Occipital lobe (tissue), 3 donors: ENCODE measurements at places on chromosomes 12 and 14. TPM values are rescaled to one million over a fixed set of nuclear protein-coding genes. Genes with fewer than 3 reads are reported as not detected.

- DNase-seq: no peak
Observed at GRCh38 chr12:22340143-22340542, 5.6 kb upstream of the ST8SIA1 start.

DNA sequence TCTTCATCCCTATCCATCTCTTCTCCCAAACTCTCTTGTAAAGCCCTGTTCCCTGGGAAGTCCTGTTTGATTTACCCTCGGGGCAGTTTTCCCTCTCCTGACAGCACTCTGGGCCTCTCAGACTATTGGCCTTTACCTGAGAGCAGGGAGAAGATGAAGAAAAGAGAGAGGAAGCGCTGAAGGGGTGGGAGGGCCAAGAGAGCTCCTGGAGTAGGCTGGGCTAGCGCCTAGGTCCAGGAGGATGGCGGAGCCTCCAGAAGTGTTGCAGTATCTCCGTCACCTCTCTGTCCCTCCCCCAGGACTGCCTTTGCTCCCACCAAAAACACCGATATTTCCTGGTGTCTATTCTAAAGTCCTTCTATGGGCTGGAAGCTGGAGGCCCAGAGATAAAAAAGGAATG is 5.7 kb upstream of the IGFBP6 start:
- DNase-seq: no peak

DNA sequence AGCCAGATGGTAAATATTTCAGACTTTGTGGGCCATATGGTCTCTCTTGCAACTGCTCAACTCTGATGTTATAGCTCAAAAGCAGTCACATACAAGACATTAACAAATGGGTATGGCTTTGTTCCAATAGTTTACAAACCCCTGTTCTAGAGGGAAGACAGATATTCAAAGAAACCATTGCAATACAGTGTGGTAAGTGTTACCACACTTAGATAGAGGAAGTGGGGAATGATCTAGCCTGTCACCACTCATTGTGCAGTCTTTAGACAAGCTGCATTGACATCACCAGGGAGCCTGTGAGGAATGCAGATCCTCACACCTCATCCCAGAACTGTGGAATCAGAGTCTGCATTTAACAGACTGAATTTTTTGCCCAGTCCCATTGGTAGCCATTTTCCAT is 80.0 kb upstream of the RGS6 start:
- DNase-seq: no peak

DNA sequence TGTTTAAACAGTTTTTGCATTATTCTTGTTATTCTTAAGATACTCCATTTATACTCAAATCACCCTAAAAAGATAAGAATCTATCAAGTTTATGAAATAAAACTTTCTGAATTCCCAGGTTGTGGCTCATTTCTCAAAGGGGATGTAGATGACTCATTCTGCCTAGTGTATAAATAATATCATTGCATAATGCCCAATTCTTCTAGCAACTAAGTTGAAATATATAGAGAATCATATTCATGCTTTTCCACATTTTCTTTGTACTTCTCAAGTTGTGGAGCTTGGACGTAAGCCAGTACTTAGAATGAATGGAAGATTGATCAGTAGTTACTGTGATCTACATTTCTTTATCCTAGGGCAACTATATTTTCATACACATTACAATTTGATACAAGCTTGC is 201.1 kb downstream of the PPFIA2 start:
- DNase-seq: no peak

DNA sequence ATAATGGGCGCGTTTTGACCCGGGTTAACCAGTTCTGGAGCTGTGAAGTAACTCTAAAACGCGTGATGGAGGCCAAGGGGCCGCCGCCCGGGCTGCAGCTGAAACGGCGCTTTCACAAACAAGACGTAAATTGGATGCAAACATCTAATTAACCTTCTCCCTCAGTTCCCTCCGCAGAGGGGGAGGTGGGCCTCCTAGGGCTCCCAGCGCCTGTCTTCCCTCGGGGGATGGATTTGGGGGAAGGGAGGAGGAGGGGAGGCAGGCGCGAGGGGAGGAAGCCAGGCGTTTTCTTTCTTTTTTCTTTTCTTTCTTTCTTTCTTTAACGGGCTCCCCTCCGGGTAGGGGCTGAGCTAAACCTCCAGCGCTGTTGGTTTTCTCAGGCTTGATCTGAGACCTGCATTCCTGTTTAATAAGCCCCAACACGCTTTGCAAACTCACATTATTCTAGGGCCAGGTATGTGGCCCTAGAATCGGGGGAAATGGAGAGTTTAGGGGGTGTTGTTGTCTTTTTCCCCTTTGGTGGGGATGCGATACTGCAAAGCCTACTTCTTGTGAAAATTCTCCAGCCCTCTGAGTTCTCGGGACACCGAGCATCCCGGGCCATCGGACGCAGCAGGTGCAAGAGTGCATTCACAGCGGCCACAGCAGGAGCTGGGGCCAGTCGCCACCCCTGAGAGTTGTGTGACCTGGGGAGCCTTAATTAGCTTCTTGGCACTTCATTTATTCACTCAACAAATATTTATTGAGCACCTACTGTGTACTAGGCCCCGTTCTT is 43.6 kb upstream of the LHX5 start:
- DNase-seq: no peak

DNA sequence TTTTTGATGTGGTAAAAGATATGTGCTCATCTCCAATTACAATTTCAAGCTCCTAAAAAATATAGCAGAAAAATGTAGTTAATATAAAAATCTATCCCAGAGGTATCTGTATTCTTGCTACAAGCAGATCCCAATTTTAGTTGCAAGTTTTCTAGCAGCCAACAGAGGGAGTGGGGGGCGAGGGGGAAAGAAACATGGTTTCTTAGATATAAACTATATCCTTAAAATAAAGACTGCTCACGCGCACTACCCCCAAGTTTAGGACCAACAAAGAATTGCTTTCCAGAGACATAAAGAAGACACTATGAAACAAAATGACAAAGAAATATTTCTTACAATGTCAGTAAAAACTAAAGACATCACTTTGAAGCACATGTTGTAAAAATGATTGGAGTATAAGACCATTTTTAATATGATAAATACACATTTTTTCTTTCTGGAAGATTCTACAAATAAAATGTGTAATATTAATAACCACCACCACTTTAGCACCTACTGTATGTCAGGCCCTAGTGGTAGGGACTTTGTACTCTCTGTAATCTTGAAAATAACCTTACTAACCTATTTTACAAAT is 5.4 kb downstream of the MAGOHB start:
- DNase-seq: no peak

- no peak for DNase-seq
Observed at GRCh38 chr12:93804392-93805179, 127.4 kb downstream of the CRADD start.

- no peak for DNase-seq
Observed at GRCh38 chr12:4933411-4933810, 23.7 kb downstream of the KCNA1 start.

DNA sequence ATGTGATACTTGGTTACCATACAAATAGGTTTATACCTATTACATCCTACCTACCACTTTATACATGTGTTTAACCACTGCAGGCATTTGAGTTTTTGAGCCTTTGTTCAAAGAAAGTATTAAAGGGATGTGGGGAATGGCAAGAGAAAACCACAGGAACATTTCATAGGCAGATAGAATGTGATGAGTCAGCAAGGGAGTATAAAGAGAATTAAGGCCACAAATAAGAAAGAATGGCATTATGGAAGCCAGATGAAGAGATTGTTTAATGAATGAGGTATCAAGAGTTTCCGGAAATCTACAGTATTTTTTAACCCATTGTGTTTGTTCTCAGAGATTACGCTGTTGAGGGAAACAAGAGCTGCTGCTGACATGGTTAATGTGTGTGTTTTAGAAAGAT is 66.9 kb downstream of the METTL25 start:
- DNase-seq: no peak

GRCh38 chr14:51750542-51750941 is 98.8 kb downstream of the FRMD6 start:
- no peak for DNase-seq

DNA sequence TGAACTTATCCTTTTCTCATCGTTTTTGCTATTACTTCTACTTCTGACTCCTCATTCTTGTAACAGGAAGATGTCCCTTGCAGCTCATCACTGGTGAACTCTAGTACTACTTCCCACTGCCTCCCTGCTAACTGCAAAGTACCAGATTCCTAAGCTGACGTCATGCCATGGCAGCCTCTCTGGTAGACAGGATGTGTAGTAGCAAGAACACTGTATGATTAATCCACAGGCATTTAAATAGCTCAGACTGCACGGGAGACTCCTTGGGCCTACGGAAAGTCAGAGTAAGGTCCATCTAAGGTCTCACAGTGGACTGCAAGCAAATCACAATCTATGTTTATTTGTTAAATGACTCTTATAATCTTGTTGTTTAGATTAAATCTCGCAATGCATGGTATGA is 43.5 kb downstream of the DNAI7 start:
- peak; percentile 21 for DNase-seq

GRCh38 chr14:64605926-64606685 is 56.3 kb downstream of the PPP1R36 start:
- no peak for DNase-seq

CD163 gene
- 1.4 TPM for total RNA-seq

KLRC2 gene
- total RNA-seq: 2.5 TPM

MYF5 gene
- not detected for total RNA-seq

LALBA gene
- 0.47 TPM for total RNA-seq
